ENCODE measurements at places on chromosomes 5 and 9.

DNA sequence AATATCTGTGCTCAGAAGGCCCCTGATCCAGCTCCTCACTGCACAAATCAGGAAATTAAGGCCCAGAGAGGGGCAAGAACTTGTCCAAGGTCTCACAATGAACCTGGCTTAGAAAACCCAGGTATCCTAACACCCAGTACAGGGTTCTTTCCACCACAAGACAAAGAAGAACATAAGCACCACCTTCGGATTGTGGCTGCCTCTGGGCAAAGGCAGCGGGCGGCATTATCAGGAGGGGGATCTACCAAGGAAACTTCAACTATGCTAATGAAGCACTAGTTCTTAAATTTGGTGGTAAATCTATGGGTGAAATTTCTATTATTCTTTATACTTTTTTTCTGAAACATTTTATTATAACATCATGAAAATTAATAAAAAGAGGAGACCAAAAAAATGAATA lies 17.9 kb downstream of the ANXA6 start:
- no peak for DNase-seq

DNA sequence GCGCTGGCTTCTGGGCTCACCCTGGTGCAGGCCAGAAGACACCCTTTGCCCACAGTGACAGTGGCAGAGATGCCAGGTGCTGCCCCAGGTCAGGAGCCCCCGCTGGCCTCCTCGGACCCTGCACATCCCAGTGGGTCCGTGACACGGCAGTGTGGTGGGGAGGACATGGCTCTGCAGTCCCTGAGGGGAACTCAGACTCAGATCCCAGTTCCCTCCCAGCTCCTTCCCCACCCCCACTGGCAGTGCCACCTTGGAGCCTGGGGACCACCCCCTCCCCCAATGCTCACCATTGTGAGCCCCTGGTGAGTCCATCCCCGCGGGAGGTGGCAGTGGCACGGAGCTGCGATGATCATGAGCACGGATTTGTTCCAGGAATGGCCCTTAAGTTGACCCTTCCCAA lies 562 bp upstream of the CCDC187 start:
- DNase-seq = no peak

GRCh38 chr9:121156263-121156731 lies 45.4 kb downstream of the RAB14 start:
- no peak for DNase-seq

DNA sequence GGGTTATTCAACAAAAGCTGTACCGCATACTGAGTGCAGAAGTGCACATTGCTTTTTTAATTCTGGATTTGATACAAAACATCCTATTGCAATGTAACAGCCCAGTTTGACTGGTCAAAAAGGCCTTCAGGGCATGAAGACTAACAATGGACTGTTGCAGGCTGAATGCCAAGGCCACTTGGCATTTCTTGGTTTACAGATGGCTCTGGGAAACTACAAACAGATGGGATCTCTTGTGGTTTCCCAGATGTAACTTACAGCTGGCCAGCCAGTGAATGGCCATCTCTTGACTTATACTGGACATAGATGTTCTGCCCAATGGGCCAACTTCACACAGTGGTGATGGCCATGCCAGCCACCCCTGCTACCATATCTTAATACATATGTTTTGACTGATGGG lies 36.8 kb downstream of the UGT3A2 start:
- DNase-seq = no peak

- DNase-seq = peak; percentile 79
These were observed 23.4 kb upstream of the ZBTB43 start for GRCh38 chr9:126781186-126782052.

GRCh38 chr9:83583151-83584014 lies 39.6 kb upstream of the IDNK start:
- DNase-seq = no peak

DNA sequence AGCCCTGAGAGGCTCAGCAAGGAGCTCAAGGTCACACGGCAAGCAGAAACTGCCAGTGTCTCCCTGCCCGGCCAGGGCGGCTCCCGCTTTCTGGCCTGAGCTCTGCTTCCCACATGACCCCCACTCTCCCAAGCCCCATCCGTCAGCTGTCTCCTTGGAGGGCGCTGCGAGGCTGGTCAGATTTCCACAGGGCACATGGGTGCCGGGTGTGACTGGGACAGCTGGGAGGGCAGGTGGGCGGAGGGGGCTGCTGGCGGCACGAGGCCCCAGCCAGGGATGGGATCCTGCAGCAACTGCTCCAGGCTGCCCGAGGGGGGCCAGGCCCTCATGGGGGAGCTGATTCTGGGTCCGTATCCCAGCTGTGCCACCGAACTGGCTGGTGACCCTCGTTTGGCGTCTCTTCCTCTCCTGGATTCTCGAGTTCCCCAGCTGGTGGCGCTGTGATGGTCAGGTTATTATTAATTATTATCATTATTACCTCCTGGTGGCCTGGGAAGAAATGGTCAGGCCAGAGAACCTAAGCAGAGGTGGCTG lies 12.9 kb upstream of the WDR38 start:
- no peak for DNase-seq

All from coronary artery (tissue), 2 donors.